ENCODE measurements at places on chromosomes 13 and 19. TPM values are rescaled to one million over a fixed set of nuclear protein-coding genes. Genes with fewer than 3 reads are reported as not detected.
A peak's percentile ranks its signal among the peaks of the same experiment; 100 is the strongest.

The KRTDAP gene
- total RNA-seq = not detected

The ZNF493 gene
- total RNA-seq = 0.84 TPM

The ZSWIM9 gene
- total RNA-seq = 0.86 TPM

The GPC5 gene
- total RNA-seq = not detected

GRCh38 chr13:100666124-100666523 lies 8.5 kb downstream of the TMTC4 start:
- DNase-seq = no peak

DNA sequence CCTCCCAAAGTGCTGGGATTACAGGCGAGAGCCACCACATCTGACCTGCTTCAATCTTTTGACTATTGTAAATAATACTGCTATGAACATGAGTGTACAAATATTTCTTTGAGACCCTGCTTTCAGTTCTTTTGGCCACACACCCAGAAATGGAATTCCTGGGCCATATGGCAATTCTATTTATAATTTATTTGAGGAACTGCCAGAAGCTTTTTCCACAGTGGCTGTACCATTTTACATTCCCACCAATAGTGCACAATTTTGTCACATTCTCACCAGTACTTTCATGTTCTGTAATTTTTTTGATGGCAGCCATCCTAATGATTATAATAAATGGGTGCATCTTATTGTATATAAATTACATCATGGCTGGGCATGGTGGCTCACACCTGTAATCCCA lies 13.7 kb upstream of the FCER2 start:
- DNase-seq = no peak

GRCh38 chr13:41674246-41674645 lies 216.9 kb downstream of the RGCC start:
- DNase-seq = no peak

DNA sequence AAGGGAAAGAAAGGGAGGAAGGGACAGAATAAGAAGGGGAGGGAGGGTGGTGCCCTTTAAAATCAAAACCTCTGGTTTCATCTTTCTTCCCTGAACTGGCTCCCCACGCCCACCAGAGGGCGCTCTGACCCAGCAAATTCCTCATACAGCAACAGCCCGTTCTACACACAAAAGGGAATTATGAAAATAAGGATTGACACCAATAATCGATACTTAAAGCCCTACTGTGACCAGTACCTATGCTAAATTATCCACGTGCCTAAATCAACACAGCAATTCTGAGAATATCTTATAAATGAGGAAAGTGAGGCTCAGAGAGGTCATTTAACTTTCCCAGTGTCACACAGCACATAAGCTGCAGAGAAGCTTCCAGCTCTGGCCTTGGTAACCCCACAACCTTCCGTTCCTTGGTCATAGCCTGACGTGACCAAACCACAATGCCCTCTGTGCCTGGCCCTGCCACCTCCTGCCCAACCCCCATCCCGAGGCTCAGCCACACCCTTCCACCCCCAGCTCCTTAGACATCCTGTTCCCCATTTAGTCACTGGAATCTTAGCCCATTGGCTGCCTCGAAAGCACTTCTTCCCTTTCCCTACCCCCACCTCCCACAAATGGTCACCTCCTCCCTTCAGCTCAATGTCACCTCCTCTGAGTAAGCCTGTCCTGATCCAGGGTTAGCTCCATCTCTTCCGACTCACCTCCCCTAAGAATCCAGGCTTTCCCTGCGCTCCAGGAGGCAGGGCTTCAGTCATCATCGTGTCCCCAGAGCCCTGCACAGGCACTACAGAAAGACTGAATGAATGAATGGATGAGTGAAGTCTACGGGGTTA lies 34.2 kb upstream of the PNMA8B start:
- DNase-seq = peak; percentile 44

- DNase-seq = no peak
These were observed 17.8 kb downstream of the PROZ start for GRCh38 chr13:113176280-113176679.
